ENCODE measurements at places on chromosomes 2 and 18.

- no peak for DNase-seq
Measured at GRCh38 chr2:239278941-239279365, 121.9 kb downstream of the HDAC4 start.

DNA sequence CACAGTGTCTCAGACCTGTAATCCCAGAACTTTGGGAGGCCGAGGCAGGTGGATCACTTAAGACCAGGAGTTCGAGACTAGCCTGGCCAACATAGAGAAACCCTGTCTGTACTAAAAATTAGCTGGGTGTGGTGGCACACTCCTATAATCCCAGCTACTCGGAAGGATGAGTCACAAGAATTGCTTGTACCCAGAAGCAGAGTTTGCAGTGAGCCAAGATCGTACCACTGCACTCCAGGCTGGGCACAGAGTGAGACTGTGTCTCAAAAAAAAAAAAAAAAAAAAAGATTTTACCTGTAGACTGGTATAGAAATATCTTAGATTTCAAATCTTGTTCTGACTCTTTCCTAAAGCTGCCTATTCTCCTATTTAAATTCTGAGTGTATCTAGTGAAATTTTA, 7.2 kb upstream of the KLHL29 start:
- no peak for DNase-seq

GRCh38 chr18:35174093-35174731, 66.6 kb upstream of the ZNF397 start:
- DNase-seq: no peak

DNA sequence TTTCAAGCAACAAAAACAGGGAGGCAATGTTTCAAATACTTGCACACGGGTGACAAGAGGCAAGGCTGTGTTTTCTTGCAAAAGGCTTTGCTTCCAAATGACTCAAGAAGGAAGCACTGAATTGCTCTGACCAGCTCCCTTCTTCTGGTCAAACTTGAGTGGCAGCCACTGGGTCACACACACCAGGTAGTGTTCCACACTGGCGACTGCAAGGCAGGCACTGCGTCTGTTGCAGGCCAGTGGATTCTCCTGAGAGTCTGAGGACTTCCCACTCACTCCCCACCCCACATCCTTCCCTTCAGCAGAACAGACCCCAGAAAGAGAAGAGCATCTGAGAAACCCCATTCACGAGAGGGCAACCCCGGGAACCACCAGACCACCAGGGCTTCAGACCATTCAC, 19.8 kb downstream of the PARD6G start:
- no peak for DNase-seq

GRCh38 chr2:70608373-70608772, 54.7 kb upstream of the TGFA start:
- DNase-seq: no peak

GRCh38 chr18:48173557-48173956, 235.6 kb downstream of the ZBTB7C start:
- no peak for DNase-seq

Measured in nucleus accumbens (tissue), 56 donors.